ENCODE measurements at places on chromosomes 1 and 21.

GRCh38 chr1:202540014-202540413, 170.2 kb downstream of the SYT2 start:
- DNase-seq = no peak

- DNase-seq = no peak
Observed at GRCh38 chr1:76079475-76080227, 5.1 kb downstream of the ST6GALNAC3 start.

GRCh38 chr1:110151175-110151669, 928 bp downstream of the SLC6A17 start:
- DNase-seq = no peak

DNA sequence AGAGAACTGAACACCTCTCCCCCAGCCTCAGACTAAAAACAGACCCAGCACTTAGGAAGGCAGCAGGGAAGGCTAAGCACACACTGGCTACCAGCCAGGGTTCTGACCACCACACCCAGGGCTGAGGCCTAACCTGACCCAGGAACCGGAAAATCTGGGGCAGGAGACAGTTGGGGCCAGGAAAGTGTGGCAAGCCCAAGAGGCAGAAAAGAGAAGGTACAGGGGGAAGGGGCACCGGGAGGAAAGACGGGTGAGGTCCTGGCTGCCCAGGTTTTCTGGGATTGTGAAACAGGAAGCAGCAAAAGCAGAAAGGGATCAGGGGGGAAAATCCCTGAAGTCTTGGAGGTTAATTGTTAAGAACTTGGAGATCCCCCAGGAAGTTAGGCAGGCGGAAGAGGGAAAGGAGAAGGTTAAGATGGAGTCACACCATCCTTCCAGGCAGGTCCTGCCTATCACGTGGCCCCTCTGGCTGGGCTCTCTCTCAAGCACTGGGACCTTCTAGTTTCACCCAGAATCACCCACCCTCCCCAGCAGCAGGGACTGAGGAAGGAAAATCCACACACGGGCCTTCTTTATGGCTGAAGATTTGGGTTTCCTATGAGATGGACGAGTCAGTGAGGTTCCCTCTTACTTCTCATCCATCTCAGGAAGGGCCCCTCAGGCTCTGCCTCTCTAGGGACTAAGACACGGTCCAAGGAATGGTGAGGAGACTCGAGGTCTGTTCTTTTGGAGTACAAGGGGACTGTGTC, 2.6 kb downstream of the HDGF start:
- no peak for DNase-seq

DNA sequence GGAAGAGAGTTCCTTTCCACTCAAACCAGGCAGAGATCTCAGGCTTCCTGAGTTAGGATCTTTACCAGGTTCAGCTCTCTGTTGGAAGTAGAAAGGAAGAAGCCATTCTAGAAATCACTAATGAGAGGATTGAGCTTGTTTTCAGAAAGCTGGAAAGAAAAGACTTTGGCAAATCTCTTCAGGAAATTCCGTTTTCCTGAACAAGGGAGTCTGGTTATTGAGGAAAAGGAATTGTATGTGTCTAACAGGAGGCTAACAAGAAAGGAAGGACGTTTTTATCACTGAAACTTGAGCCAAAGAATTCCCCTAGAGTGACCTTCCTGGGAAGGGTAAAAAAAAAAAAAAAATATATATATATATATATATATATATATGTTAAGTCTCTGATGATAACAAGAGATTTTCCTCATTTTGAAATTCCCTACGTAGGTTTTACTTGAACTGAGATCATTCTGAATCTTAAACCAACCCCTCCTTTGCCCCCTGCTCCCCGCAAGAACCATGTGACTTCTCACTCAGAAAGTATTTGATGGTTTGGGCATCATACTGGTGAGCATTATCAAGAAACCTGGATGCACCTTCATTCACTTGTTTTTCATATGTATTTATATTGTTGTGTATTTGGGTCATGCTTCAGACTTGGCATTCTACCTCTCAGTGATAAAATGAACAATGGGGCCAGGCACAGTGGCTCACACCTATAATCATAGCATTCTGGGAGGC, 98.4 kb upstream of the BMP8A start:
- DNase-seq = no peak

GRCh38 chr1:30864681-30865080, 43.9 kb downstream of the SDC3 start:
- DNase-seq = no peak

DNA sequence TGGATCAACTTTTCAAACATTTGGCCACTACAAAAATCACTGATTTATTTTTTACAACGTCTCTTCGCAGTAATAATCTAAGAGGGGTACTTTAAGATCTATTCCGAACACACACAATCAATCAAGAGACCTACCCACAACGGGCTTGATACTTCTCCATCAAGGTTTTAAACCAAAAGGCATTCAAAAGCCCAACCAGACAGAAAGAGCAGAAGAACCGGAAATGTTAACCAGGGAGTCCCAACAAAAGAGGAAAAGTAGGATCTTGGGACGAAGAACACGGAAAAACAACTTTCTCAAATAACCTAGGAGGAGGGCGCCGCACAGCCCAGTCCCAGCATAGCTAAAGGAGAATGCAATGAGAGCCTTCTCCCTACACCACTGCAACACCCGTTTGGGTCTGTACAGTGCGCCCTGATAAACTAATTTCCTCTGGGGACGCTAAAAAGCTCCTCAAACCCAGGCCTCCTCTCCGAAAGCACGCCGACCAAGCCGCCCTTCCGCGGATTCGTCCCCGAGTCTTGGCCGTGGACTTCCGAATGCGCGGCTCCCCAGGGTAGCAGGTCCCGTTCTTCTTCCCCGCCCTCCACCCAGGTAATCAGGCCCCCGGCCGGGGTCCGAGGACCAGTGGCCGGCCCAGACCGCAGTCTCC, 623 bp downstream of the RPL22 start:
- DNase-seq = no peak

DNA sequence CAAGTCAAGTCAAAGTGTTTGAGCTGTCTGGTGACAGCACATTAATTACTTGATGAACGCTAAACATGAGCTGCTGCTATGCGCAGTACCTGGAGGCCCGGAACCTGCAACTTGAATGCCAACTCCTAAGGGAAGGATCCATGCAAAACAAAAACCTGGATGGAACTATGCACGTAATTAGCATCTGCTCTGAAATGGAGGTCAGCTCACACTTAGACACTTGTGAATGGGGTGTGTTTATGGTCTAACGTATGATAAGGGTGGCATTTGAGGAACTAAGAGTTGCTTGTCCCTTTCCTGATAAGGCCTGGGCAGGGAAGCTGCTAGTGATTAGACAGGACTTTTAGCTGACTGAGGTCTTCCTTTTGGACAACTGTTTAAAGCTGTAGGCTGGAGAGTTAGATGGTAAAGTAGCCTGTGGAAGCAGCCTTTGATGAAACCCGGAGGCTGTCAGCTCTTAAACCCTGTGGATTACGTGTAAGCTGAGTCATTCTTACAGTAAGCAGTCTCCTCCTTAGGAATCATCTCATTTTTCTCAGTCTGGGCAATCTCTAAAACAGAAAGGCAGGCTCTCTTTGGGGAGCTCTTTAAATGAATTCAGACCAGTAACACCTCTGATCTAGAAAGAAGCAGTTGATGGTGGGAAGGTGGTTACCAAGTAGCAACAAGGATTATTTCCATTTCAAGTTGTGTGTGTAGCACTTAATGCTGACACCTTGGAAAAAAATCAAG, 6.8 kb downstream of the TENT5C start:
- DNase-seq = no peak

DNA sequence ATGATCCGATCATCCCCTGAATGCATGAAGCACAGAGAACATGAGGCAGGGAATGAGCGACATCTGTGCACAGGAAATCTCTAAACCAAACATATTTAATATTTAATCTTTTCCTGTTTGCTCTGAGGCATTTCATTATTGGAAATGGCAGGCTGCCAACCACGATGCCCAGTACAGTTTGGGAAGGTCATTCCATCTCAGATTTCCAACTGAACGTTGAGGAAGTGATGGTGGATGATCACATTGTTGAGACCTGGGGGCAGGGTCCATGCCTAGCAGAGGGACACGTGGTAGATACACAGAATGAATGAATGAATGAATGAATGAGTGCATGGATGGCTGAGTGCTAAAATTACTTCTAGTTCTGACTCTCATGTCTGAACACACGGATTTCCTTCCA, 15.9 kb upstream of the FASLG start:
- no peak for DNase-seq

DNA sequence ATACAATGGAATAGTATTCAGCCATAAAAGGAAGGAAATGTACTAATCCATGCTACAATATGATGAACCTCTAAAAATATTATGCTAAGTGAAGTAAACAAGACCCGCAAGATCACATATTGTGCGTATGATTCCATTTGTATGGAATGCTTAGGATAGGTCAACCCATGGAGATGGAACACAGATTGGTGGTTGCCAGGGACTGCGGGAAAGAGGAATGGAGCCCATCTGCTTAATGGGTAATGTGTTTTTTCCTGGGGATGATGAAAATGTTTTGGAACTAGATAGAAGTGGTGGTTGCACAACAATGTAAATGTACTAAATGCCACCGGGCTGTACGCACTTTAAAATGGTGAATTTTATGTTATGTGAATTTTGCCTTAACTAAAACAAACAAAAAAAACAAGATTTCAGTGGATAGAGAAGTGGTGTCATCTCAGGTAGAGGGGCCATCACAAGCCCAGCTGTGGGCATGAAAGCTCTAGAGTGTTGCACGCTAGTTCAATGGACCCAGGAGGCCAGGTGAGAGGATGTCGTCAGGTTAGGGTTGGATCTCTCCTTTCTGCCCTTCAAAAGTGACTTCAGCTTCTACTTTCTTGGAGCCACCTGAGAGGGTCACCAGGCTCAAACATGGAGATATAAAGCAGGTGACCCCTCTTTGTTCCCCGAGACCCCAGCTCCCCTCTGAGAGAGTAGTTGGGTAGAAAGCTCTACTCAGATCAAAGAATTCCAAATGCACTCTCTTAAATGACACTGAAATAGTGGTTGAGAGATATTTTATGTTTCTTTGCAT, 2.5 kb downstream of the C1orf115 start:
- no peak for DNase-seq

GRCh38 chr1:183227422-183228346, 41.6 kb downstream of the LAMC2 start:
- DNase-seq = peak; percentile 29

DNA sequence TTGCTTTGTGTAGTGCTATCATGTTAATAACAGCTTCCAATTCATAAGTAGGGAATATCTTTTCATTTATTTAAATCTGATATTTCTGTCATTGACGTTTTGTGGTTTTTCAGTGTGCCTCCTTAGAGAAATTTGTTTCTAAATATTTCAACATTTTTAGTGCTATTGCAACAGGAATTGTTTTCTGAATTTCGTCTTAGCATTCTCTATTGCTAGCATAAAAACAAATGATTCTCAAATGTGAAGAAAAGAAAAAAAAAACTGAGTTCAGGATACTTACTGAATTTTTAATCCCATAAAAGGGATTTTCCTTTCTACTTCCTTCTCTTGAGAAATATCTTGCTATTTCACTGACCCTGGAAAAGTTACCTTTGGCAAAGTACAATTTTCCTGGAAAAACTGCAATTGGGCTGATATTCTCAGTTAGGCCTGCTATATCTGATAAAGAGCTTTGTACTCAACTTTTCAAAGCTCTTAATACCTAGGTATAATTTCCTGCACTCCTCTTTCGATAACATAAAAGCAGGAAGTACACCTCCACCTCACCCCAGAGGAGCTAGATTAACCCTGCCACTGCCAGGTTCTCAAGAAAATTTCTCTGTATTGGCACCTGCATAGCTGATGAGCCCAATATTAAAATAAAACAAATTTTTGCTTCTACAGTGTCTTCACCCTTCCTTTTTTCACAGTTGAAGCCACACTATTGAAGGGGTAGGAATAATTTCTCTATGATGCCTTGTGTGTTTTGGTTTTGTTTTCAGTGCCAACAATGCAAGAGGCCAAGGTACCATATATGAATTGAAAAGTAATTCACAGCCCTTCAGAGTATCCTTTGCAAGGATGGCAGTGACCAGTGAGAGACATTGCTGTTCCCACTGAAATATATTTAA, 35.6 kb downstream of the PTPN14 start:
- no peak for DNase-seq

GRCh38 chr1:87986130-87986866, 657.6 kb downstream of the LMO4 start:
- no peak for DNase-seq

DNA sequence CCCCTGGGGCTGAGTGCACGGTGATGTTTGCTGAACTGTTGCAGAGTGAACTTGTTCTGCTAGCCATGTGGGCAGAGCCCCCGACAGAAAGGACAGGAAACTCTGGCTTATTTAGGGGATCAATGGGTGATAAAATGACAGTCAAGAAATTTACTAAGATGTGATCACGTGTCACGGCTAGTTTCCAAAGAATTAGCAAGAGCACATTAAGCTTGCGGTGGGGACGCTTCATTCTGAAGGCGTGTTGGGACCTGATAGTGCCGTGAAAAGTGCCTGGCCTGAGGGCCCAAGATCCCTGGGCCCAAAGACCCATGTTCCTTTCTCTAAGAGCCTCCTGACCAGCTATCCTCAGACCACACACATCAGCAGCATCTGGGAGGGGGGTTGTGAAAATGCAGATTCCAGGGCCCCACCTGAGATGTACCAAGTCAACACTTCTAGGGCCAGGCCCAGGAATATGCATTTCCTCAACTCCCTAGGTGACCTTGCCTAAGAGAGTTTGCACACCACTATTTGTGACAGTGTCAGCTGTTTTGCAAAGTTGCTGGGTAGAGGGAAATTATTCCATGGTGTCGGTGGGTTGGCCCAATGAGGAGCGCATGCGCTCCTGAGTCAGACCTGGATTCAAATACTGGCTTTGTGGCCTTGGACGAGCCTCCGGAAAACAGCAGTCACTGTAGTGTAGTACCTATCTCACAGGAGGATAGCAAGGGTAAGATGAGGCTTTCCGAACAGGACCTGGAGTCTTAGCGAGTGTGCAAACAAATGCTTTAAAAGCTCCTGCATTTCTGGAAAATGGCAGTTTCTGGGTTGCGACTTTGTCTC, 77.5 kb downstream of the SPSB1 start:
- no peak for DNase-seq

- DNase-seq = no peak
Observed at GRCh38 chr1:180610556-180611015, 21.2 kb upstream of the XPR1 start.

DNA sequence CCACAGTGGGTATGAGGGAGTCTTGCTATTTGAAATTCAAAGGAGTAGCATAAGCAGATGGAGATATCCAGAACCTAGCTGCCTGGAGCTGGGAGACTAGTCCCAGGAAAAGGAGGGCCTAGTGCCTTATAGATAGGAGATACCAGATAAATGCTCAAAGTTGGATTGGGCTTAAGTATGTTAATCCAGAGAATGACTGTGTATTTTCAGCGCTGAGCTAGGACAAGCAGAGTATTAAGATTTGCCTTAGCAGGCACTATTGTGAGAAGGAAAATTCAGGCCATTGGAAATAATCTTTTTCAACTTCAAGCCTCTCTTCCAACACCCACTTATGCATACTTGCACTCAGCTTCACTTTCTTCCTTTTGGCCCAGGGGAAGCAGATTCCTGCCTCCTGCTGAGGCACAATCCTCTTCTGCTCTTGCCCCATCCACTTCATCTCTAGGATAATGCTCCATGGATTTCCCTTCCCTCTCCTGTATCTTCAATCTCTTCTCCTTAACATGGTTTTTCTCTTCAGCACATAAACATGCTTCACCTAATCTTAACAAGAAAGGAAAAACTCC, 21.1 kb downstream of the PIK3C2B start:
- no peak for DNase-seq

- DNase-seq = no peak
Observed at GRCh38 chr21:40166291-40166843, 299.1 kb downstream of the PCP4 start.
